Activated CD8-positive, alpha-beta T cell treated with anti-CD3 and anti-CD28 coated beads, Interleukin-2, amount 10 ng/mL, durations not matched to agents 7 days and 5 days (primary cell): ENCODE measurements at places on chromosomes 1 and 21. TPM values are rescaled to one million over a fixed set of nuclear protein-coding genes. Genes with fewer than 3 reads are reported as not detected.

GRCh38 chr1:248225537-248225936, 5.7 kb upstream of the OR2M4 start:
- no peak for DNase-seq

DNA sequence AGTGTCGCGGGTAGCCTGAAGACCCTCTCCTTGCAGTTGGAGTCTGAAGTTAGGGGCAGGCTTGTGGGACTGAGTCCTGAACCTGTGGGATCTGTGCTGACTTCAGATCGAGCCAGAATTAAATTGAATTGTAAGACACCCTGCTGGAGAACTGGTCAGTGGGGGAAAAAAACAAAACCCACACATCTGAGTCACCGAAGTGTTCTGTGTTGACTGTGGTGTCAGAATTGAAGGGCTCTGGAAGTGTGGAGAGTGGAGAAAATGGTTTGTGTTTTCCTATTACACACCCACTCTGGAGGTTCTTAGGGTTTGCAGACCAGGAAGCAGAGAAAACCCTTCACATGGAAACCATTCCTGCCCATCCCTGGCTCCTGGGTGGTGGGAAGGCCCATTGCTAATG, 209.5 kb upstream of the GALNT2 start:
- DNase-seq, result no peak

DNA sequence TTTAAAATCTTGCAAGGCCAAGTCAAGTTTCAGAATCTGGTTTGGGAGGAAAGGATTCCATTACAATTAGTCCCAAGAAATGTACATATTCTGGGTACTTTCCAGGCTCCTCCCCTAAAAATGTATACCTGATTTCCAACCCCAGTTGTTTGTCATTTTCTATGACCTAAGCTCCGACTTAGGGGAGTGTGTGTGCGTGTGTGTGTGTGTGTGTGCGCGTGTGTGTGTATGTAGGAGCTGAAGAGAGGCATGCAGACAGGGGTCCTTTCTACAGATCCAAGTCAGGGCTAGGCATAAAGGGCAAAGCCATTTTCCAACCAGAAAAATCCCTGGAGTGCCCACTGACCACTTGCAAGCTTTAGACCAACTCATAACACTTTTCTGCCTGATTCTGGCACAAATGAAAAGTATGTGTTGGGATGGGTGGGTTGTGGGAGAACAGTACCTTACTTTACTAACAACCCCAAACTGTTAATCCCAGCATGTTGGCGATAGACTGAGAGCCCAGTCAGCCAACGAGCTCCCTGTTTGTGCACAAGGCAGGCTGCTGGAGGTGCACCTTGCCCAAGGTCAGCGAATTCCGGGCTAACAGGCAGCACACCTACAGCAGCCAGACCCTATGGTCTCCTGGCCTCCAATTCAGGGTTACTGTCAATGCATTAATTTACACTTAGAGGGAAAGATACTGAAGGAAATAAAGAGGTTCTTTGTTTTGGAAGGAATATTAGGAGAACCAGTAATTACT, 1.7 kb downstream of the TRABD2B start:
- DNase-seq, result no peak

GRCh38 chr1:25568834-25569596, 25.6 kb downstream of the LDLRAP1 start:
- DNase-seq, result no peak

FNDC5 gene
- total RNA-seq, result not detected

APH1A gene
- total RNA-seq, result 132 TPM

- DNase-seq, result peak; percentile 35
Measured at GRCh38 chr1:2583871-2584351, 2.7 kb upstream of the PRXL2B start.

GRCh38 chr21:33149181-33149580, 79.2 kb downstream of the OLIG1 start:
- DNase-seq, result no peak

LRRC3 gene
- 3.2 TPM for total RNA-seq

GBP6 gene
- total RNA-seq, result 0.16 TPM

- DNase-seq, result no peak
Measured at GRCh38 chr1:230747890-230748800, 957 bp downstream of the CAPN9 start.

GRCh38 chr1:41240781-41241353, 1.2 kb downstream of the SCMH1 start:
- no peak for DNase-seq

ETV3L gene
- total RNA-seq, result not detected

- no peak for DNase-seq
Measured at GRCh38 chr1:247924868-247925267, at the start of gene OR2AJ1. Gene OR2AJ1, plus strand, starts transcription at chr1:247924889. Its CDS starts 8,880 bp downstream, at chr1:247933769.

- DNase-seq, result no peak
Measured at GRCh38 chr1:53476579-53476978, 17.4 kb downstream of the DMRTB1 start.
